ENCODE measurements at places on chromosomes 12 and 14. TPM values are rescaled to one million over a fixed set of nuclear protein-coding genes. Genes with fewer than 3 reads are reported as not detected.

Gene KRT3
- total RNA-seq = not detected

Gene CLEC2A
- not detected for total RNA-seq

Gene C14orf180
- total RNA-seq = not detected

Gene KRT75
- total RNA-seq = not detected

Gene ATN1
- total RNA-seq = 29.4 TPM

Gene GUCY2C
- not detected for total RNA-seq

Gene TMEM52B
- not detected for total RNA-seq

Gene PTPRB
- total RNA-seq = not detected

Gene TUBA1A
- total RNA-seq = 79.3 TPM

Gene KDM2B
- 82.2 TPM for total RNA-seq

Gene DPPA3
- not detected for total RNA-seq

Gene SLC4A8
- total RNA-seq = 11.4 TPM

Gene LUM
- not detected for total RNA-seq

Gene AICDA
- 0.43 TPM for total RNA-seq

Gene ART4
- not detected for total RNA-seq

Gene PPM1H
- not detected for total RNA-seq

Gene SARNP
- 78.8 TPM for total RNA-seq

Gene DHRS2
- total RNA-seq = 0.24 TPM

Gene LIN7A
- not detected for total RNA-seq

Gene VRTN
- total RNA-seq = not detected

Gene ZNF384
- 81.6 TPM for total RNA-seq

Gene SNRPF
- 33.7 TPM for total RNA-seq

Gene RASSF9
- total RNA-seq = not detected

Gene PRKAG1
- 61.5 TPM for total RNA-seq

Gene PLBD1
- not detected for total RNA-seq

Gene DPF3
- total RNA-seq = 11.3 TPM

Gene SIX6
- not detected for total RNA-seq

Gene SYT10
- not detected for total RNA-seq

Gene PYGL
- total RNA-seq = not detected

Gene MGP
- total RNA-seq = not detected

Gene IRAK4
- 43.5 TPM for total RNA-seq

Gene FAM222A
- total RNA-seq = 0.60 TPM

Gene MED13L
- total RNA-seq = 90.3 TPM

Gene APOLD1
- 9.0 TPM for total RNA-seq

Gene GDF3
- total RNA-seq = not detected

Gene CCDC85C
- 11.7 TPM for total RNA-seq

Gene PDZRN4
- not detected for total RNA-seq

Gene NRL
- 3.0 TPM for total RNA-seq

Gene TAS2R14
- total RNA-seq = 1.6 TPM

Gene PLEKHD1
- total RNA-seq = 0.05 TPM

Data from activated naive CD4-positive, alpha-beta T cell treated with anti-CD3 and anti-CD28 coated beads, Interleukin-2, amount 10 ng/mL, durations not matched to agents 5 hours and 36 hours (primary cell).